ENCODE measurements at places on chromosomes 1 and 21.

DNA sequence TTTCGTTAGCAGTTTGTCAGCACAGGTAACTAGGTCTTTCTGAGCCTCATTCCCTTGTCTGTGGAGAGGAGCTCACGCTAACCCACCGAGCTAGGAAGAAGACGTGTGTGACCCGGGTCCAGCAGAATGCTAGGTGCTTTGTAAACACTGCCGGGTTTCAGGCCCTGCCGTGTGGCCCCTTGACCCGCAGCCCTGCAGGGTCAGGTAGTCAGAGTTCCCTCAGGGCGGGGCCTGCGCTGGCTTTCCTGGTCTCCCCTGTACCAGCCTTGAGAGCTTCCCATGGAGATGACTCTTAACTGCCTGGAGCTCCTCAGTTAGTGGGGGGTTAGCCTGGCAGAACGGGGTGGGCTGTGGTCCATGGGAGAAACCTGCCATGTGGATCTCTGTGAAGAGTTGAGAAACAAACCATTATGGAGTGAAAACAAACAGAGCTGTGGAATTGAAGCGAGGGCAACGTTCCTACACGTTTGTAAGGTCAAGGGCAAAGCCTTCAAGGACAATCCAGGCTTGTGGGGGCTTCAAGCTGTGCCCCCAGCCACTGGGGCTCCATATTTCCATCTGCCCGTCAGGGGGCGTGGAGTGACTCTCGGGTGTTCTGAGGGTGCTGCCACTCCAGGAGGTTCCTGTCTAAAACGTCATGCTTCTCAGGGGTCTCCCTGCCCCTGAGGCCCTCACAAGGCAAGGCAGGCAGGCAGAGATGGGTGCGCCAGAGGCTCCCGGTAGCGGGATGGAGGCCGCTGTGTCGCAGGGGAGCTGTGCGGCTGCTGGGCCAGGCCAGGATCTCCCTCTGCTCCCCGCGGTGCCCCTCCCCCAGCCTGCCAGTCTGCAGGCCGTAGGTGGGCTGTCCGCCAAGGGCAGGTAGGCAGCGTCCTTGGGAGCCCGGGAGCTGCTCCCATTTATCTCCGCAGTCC is 23.8 kb downstream of the LHX4 start:
- no peak for DNase-seq

GRCh38 chr1:42943728-42944127 is 14.9 kb downstream of the SLC2A1 start:
- DNase-seq = no peak

GRCh38 chr1:83872515-83872914 is 126.4 kb downstream of the TTLL7 start:
- DNase-seq = no peak

GRCh38 chr1:236736761-236737160 is 50.5 kb downstream of the ACTN2 start:
- DNase-seq = no peak

- DNase-seq = no peak
Observed at GRCh38 chr1:168907053-168907452, 178.0 kb upstream of the DPT start.

GRCh38 chr1:183237046-183237445 is 51.0 kb downstream of the LAMC2 start:
- no peak for DNase-seq

- DNase-seq = no peak
Observed at GRCh38 chr1:111448482-111448917, 556 bp downstream of the WDR77 start.

DNA sequence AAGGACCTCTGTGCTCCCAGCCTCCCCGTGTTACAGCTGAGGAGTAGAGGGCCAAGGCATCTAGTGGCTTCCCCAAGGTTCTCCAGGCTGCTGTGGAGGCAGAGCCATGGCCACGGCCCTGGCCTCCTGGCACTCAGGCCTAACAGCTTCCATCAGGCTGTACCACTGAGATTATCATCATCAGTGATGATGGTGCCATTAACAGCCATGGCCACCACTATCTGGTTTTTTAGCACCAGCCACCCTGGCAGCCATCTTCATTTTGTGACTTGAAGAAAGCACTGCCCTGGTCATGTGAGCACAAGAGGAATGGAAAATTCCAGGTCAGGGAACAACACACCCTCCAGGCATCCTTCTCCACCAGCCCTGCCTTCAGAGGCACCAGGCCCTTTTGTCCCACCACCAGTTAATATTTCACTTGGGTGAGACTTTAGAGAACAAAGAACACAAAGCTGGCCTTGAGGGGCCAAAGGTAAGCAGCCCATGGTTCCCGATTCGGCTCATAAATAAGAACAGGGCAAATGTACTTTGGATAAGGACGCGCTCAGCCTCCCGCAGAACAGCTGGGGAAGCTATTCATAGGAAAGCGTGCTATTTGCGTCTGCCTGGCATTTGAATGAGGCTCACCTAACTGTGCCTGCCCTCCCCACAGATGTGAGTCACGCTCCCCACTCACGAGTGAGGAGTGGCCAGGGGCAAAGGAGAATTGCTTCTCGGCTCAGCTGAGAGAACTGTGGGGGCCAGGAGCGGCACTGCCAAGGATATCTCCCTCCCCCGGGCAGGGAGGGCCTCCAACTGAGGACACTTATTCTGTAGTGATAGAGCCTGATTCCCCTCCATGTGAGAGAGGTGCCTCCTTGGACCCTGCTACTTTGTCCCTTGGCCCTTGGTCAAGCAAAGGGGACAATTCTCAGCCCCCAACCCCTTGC is 95.6 kb downstream of the CD58 start:
- no peak for DNase-seq

DNA sequence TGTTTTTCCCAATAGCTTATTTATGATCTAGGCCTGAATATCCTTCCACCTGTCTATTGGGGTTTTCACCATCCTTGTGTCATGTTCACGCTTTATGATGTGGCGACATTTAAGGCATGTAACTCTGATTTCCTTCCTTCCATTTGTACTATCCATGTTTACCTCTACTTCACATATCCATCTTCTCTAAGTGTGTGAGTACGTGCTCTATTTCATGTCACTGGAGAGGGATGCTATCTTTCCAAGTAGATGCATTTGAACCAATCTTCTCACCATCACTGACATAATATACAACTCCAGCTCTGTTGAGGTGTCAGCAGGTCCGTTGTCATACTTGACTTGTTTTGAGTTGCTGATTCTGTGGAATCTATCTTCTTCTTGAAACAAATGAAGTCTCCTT is 283.2 kb downstream of the PTBP2 start:
- DNase-seq = no peak

GRCh38 chr1:100039591-100039990 is 69.8 kb downstream of the SLC35A3 start:
- DNase-seq = no peak

DNA sequence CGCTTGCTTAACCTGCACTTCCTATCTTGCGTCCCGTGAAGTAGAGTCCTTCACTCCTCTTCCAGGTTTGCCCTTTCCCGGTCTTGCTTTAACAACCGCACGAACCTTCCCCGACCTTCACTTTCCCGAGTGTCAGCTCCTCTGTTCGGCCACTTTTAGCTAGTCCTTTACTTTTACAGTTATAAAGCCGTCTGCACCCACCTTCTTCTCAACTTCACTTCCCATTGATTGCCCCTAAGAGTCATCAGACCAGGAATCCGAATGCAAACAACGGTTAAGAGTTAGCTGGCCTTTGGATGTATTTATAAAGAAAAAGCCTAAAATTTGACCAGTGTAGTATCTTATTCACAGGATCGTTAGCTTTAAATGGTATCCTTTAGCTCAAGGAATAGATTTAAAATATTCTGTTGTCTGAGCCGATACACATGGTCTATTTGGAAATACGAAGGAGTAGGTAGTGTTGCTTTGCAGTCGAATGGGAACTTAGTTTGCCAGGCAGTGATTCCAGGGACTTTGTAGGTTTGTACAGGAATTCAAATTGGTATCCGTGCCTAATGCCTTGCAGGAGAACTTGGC is 1.4 kb downstream of the PPP2R5A start:
- no peak for DNase-seq

DNA sequence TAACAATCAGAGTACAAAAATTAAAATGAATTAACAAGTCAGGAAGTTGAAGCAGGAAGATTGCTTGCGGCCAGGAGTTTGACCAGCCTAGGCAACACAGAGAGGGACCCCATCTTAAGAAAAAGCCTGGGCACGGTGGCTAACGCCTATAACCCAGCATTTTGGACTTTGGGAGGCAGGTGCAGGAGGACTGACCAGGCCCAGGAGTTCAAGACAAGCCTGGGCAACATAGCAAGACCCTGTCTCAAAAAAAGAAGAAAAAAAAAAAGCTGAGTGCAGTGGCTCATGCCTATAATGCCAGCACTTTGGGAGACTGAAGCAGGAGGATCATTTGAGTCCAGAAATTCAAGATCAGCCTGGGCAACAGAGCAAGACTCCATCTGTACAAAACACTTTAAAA is 38.5 kb downstream of the TESK2 start:
- DNase-seq = no peak

- DNase-seq = no peak
Observed at GRCh38 chr1:207284209-207284897, 37.1 kb upstream of the CD55 start.

- DNase-seq = peak; percentile 47
Observed at GRCh38 chr1:225318706-225319575, 108.9 kb downstream of the LBR start.

DNA sequence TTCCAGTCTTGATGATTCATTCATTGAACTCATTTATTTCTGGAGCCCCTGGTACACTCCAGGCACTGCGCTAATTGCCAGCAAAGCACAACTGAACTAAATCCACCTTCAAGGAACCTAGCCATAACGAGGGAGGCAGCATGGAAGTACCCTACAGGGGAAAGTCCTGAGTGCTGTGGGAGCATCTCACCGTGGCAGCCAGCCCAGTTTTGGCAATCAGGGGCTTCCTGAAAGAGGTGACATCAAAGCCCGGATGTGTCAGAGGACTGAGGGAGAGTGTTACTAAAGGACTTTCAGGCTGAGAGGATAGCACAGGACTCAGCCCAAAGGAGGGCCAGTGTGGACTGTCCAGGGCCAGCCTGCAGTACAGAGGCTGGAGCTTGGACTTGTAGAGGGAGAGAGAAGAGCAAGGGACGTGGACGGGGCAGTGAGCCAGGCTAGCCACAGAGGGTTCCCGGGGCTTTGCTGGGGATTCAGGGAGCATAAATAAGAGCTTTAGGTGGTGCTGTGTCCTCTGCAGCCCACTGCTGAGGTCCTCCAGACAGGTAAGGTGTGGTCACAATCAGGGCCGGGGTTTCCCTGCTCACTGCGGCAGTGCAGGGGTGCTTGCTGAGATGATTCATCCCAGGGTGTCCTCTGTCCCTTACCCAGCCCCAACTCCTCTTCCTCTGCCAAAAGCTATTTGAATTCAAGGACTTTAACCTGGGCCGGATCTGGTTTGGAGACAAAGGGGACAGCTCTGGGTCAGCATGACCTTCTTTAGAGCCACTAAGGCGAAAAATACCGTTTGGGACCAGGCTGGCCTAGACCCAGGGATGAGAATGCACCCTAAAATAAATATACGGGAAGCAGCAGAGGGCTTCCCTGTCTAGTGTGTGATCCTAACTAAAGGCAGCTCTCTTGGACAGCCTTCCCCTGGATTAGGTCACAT is 128.3 kb downstream of the EDEM3 start:
- DNase-seq = no peak

GRCh38 chr1:56404561-56405030 is 174.8 kb downstream of the PLPP3 start:
- no peak for DNase-seq

DNA sequence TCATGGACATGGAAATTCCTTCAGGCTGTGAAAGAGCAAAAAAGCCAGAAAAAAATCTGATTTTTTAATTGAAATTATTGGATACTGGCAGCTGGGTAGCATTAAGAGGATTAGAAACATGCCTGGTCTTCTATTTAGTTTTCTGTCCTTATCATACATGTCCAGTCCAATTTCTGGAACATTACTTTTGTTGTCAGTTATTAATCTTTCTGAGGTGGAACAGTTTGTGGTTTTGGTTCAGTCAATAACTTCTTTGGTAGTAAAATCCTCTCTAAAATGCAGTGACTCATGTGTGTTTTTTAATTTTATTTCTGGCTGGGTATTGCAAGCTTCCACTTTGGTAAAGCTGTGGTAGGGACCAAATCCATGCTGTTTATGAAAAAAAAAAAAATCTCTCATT is 687.0 kb upstream of the ADGRL2 start:
- no peak for DNase-seq

DNA sequence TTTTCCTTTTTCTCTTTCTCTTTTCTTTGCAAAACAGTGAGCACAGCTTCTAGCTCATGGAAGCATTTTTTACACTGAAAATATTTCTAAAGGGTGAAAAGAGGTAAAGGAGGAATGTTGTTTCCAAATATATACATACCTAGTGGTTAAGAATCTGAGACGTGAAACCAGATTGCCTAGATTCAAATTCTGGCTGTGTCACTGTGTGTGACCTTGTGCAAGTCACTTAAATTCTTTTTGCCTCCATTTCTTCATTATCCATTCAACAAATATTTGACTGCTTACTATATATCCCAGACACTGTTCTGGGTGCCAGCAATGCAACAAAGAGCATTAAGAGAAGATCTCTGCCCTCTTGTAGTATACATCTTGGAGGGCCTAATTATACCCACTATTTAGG is 53.3 kb downstream of the ZFYVE9 start:
- DNase-seq = no peak

- DNase-seq = peak; percentile 13
Observed at GRCh38 chr1:177065430-177065829, 99.1 kb downstream of the ASTN1 start.

DNA sequence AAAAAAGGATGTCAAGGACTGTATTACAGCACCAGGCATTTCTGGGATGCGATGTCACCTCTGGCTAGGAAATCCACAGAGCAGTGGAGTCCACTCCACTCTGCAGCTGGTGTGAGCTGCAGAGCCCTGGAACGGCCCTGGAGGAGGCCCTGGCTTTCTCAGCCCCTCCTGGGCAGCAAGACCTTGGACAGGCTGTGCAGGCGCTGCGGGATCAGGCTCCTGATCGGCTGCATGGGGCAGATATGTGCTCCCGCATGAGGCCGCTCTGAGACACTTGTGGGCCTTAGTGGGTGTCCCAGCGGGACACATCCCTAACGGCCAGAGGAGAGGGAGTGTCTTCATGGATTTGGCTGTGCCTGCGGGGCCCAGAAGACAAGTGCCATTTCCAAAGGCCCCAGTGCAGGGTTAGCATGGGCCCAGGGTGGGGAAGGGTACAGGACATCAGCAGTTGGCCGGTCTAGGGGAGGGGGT is 6.2 kb downstream of the DNMT3L start:
- no peak for DNase-seq

- no peak for DNase-seq
Observed at GRCh38 chr1:118993700-118994026, 5.5 kb upstream of the TBX15 start.

DNA sequence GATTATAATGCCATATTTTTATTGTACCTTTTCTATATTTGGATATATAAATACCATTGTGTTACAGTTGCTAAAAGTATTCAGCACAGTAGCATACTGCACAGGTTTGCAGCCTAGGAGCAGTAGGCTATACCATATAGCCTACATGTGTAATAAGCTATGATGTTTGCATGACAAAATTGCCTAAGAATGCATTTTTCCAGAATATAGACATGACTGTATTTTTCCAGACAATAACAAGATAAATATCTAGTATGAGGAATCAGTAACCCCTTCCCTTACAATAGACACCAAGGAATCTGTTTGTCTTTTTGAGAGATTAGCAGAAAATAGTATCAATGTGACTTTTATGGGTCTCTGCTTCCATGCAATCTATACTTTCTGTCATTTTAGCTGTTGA is 228.6 kb downstream of the GRIK1 start:
- DNase-seq = no peak

GRCh38 chr1:9510130-9510529 is 29.1 kb upstream of the SLC25A33 start:
- no peak for DNase-seq

- DNase-seq = no peak
Observed at GRCh38 chr1:248585266-248585665, 10.7 kb upstream of the OR2T34 start.
